ENCODE measurements at places on chromosomes 12 and 14. TPM values are rescaled to one million over a fixed set of nuclear protein-coding genes. Genes with fewer than 3 reads are reported as not detected.

The CIT gene
- total RNA-seq, result 13.3 TPM

The PTPRQ gene
- total RNA-seq, result 1.9 TPM

DNA sequence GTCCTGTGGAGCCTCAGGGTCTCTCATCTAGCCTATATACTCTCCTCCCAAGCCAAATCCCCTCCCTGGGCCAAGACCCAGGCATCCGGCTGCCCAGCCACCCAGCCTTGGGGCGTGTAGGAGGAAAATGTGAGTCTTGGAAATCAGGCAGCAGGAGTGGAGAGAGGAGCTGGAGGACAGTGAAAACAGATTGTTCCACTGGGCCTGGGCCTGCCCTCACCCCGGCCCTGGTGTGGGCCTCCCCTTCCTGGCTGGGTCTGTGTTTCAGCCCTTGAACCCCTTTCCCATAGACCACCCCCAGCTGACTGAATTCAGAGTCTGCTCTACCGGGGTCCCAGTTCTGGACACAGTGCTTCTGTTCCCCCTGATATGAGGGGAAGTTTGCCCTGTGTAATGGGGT, 6.7 kb downstream of the ITGA5 start:
- no peak for DNase-seq

The ARPC3 gene
- 140 TPM for total RNA-seq

- DNase-seq, result no peak
These were observed 135.9 kb downstream of the TMEM30B start for GRCh38 chr14:61145034-61145902.

Measured in occipital lobe (tissue), 3 donors.